Uterus (tissue), 4 donors: ENCODE measurements at places on chromosomes 3 and 15. TPM values are rescaled to one million over a fixed set of nuclear protein-coding genes. Genes with fewer than 3 reads are reported as not detected.

SLC25A38 gene
- total RNA-seq: 22.6 TPM

ITGB5 gene
- total RNA-seq: 28.7 TPM

CYP1A1 gene
- not detected for total RNA-seq

GRCh38 chr15:94576889-94577533 is 345.6 kb downstream of the MCTP2 start:
- H3K4me1 ChIP-seq: no peaks in the 10 kb centered on the region
- H3K36me3 ChIP-seq: no peaks in the 10 kb centered on the region
- no peak for DNase-seq
- H3K27me3 ChIP-seq: no peaks in the 10 kb centered on the region

DNA sequence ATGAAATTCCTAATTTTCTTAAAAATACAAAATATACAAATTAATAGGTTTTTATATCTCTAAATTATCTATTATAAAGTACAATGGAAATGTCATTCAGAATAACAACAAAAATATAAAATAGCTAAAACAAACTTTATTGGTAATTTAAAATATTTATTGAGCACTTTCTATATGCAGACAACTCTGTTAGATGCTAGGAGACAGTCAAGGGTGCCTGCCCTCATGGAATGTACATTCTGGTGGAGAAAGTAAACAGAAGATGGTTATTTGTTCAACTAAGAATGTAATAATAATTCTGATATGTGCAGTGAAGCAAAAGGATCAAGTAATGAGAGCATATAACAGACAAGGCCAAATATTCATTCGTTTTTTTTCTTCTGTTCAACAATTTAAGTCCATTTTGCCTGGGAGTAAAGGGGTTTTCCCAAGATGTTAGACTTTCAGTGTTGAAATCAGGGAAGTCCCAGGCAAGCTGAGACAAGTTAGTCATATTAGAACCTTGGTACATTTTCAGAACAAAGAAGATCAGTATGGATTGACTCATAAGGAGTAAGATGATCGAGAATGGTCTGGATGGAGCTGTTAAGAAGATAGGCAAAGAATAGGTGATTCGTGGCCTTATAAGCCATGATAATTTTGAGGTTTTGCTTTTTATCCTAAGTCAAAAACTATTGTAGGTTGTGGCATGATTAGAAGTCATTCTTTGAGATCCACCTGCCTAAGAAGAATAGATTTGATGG is 150.2 kb upstream of the MLF1 start:
- H3K36me3 ChIP-seq: no peaks in the 10 kb centered on the region
- no peak overlapping the region for H3K4me3 ChIP-seq
- H3K27ac ChIP-seq: no peak overlapping the region
- no peaks in the 10 kb centered on the region for H3K27me3 ChIP-seq
- no peak for DNase-seq

GRCh38 chr3:29067007-29067406 is 213.9 kb upstream of the RBMS3 start:
- no peak for DNase-seq
- H3K27ac ChIP-seq: no peak overlapping the region
- H3K4me3 ChIP-seq: no peak overlapping the region
- no peaks in the 10 kb centered on the region for H3K36me3 ChIP-seq
- H3K27me3 ChIP-seq: no peaks in the 10 kb centered on the region
- H3K4me1 ChIP-seq: no peaks in the 10 kb centered on the region

DNA sequence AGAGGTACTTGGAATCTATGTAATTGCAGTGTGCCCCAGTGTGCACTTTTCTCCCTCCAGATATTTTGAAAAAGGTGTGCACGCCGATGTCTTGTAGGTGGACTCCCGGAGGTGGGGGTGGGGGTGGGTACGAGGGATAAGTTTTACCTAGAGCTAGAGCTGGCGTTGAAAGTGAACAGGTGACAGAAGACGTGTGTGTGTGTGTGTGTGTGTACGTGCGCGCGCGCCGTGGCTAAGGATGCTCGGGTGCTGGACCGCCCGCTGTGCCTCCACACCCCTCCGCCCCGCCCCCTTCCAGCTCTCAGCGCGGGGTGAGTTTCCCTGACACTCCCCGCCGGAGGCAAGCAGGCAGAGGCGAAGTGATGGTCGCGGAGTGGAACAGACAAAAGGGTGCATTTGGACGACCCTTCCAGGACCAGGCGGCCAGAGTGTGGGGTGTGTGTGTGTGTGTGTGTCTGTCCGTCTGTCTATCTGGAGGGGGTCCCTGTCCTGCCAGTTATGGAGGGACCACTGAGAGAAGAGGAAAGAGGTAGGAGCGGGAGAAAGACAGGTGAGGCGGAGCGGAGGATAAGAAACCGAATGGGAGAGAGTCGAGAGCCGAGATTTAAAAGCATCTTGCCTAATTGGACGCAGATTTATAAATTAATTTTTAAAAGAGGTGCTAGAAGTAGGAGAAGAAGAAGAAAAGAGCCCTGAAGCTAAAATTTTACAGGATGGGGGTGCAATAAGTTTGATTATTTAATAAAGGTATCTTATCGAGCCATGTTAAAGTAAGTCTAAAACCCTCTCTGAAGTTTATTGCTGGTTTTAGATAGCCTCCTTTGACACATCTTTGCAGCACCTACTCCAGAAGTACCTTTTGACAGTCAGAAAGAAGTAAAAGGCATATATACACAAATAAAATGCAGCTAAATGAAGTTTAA is 335.8 kb upstream of the THRB start:
- H3K36me3 ChIP-seq: no peaks in the 10 kb centered on the region
- H3K4me3 ChIP-seq: peak overlapping the region; percentile 35
- no peaks in the 10 kb centered on the region for H3K27me3 ChIP-seq
- H3K27ac ChIP-seq: no peak overlapping the region

- no peak overlapping the region for H3K4me3 ChIP-seq
- H3K36me3 ChIP-seq: peaks cover 3% of the 10 kb centered on the region
- H3K27me3 ChIP-seq: no peaks in the 10 kb centered on the region
- no peaks in the 10 kb centered on the region for H3K4me1 ChIP-seq
Observed at GRCh38 chr3:168121184-168122017, 25.7 kb upstream of the GOLIM4 start.
